Endodermal cell (in vitro differentiated cells): ENCODE measurements at places on chromosomes 7 and 10.

GRCh38 chr10:22620929-22621328 is 93.4 kb downstream of the PIP4K2A start:
- no peak for DNase-seq

GRCh38 chr10:7969623-7970022 is 84.9 kb upstream of the GATA3 start:
- no peak for DNase-seq

- no peak for DNase-seq
Observed at GRCh38 chr10:76717141-76717540, 920.5 kb downstream of the KCNMA1 start.

GRCh38 chr10:43210556-43210955 is 56.3 kb downstream of the RASGEF1A start:
- DNase-seq, result peak; percentile 35

- no peak for DNase-seq
Observed at GRCh38 chr7:1946773-1947450, 276.8 kb downstream of the ELFN1 start.

DNA sequence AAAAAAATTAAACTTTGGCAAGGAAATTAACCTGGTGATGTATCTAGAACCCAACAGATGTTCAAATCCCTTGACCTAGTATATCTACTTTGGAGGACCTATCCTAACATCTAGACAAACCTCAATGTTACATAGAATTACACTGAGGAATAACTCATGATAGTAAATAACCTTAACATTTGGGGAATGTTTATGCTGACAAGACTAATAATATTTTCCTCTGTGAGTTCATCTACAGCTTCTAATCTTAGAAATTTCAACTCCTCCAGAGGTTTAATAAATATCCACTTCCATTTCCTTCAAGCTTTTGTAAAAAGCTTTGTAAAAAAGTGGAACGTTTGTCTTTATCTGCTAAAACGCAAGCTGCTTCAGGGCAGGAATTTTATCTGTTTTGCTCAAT is 12.7 kb downstream of the HIPK2 start:
- DNase-seq, result no peak

DNA sequence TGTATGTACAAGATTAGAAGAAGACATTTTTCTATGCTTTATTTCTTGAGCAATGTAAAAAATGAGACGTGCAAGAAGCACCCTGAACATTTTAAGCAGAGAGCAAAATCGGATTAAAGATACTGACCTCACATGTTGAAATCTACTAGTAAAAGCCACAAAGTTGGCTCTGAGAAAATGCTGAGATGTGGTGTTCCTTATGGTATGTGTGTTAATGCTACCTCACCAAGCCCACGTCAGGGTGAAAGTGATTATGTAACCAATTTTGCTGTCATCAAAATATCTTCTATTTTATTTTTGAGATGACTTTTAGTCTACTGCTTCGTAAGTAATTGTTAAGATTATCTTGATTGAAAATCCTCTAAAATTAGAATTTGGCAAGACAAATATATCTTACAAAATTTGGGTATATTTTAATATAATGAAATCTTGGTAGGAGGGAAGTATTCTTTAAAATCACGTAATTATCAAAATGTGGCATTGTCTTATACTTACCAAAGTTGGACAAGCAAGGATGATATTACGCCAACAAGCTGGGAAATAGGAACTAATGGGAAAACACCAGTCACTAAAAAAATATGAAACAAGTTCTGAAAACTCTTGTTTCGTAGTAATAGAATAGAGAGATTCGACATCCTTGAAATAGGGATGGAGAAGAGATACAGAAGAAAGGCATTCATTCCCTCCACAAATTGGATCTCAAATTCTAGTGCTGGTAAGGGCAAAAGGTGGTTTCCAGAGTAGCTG is 5.8 kb downstream of the ADO start:
- no peak for DNase-seq

- no peak for DNase-seq
Observed at GRCh38 chr7:69038915-69039314, 559.4 kb upstream of the AUTS2 start.

DNA sequence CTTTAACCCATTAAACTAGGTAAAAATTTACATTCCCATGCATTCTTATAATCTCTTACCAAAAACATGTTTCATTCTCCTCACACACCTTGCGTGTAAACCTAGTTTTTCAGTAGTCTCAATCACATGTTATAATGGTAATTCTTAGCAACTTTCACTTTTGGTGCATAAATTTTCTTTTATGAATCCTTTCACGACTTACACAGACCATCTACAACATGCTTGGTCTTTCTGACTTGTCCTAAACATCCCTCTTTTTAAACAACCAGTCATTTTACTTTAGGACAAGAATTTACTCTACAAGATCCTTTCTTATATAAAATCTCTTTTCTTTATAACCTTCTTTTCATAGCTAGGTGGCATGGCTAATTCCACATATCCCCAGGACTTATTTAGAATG is 25.8 kb downstream of the FBXL13 start:
- DNase-seq, result no peak

- no peak for DNase-seq
Observed at GRCh38 chr10:98466861-98467505, 20.2 kb upstream of the HPS1 start.

DNA sequence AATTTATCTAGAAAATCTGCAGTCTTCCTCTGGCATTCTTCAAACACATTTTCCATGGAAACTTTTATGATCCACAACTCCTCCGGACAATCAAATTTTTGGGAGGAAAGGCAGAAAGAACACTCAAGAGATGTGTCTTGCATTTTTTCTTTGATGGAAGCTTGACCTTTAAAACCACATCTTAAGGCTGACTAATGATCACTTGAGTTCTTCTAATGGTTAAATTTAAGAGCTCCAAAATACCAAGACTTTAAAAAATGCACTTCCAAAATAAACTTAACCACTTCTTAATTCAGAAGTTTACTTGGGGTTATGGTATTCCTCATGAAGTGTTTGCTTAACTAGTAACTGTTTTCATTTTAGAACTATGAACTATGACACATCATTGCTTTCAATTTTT is 43.3 kb downstream of the ETV1 start:
- DNase-seq, result no peak

- no peak for DNase-seq
Observed at GRCh38 chr10:29533696-29534285, 101.0 kb downstream of the SVIL start.

DNA sequence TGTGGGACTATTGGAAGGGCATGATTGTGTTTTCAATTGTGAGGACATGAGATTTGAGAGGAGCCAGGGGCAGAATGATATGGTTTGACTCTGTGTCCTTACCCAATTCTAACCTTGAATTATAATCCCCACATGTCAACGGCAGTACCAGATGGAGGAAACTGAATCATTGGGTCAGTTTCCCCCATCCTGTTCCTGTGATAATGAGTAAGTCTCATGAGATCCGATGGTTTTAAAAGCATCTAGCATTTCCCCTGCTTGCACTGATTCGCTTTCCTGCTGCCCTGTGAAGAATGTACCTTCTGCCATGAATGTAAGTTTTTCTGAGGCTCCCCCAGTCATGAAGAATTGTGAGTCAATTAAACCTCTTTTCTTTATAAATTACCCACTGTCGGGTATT is 1367.1 kb downstream of the XPNPEP1 start:
- no peak for DNase-seq

- peak; percentile 58 for DNase-seq
Observed at GRCh38 chr10:124952123-124952522, 10.2 kb downstream of the ZRANB1 start.

DNA sequence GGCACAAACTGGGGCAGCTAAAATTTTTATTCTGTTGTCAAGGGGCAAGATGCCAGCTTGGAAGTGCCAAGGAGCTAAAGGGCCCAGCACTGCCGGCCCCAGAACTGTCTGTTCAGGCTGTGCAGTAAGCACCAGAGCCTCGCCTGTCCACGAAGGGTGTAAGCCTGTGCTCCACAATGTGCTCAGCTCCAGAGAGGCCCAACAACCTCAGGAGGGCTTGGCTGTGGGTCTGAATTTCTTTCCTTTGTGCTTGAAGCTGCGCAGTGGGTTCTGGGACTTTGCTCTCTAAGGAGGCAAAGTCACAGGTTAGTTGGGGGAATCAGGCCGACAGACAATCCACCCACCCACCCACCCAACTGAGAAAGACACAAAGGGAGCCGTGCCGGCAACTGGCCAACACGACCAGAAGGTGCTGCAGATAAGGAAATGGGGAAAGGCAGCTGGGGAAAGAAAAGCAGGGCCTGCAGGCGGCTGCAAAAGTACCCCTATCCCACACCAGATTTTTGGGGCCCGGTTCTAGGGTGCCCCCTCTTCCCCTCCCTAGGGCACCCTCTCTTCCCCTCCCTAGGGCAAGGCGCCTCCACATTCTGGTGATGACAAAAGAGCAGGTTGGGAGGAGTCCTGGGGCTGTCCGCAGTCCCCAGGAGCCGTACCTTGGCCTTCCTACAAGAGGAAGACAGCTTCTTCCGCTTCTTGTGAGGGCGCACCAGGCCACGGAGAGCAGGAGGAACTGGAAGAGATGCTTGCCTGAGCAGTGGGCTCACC is 7.7 kb downstream of the DDX56 start:
- no peak for DNase-seq

DNA sequence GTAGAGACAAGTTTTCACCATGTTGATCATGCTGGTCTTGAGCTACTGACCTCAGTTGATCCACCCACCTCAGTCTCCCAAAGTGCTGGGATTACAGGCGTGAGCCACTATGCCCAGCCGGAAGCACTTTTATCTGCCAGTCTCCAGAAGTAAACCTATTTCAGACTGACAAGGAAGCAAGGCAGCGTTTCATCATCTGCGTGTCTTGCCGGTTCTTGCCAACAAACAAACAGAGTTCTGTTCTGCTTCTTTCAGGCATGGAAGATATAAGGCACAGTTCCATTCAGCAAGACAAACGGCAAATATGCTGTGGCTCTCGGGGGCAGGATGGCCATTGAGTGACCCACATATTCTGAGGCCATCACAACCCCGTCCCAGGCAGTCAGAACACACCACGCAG is 15.5 kb upstream of the LARP4B start:
- DNase-seq, result no peak

GRCh38 chr7:124246262-124246863 is 213.5 kb upstream of the TMEM229A start:
- no peak for DNase-seq

DNA sequence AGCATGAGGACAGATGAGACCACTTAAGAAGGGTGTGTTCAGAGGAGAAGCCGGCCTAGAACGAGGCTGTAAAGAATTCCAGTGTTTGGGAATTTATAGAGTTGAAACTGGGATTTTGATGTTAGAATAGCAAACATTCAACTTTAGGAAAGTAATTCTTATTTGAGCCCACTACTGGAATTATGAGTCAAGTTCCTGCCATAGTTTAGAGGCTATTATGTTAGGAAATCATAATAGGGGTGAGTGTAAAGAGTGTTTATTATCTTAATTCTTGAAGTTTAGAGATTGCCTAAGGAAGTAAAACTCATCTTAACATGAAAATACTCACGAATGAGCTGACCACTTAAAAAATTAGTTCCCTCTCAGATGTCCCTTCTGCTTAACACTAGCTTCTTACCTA is 2.1 kb downstream of the CBLL1 start:
- no peak for DNase-seq

- no peak for DNase-seq
Observed at GRCh38 chr7:77536017-77536412, 1.1 kb upstream of the PTPN12 start.

DNA sequence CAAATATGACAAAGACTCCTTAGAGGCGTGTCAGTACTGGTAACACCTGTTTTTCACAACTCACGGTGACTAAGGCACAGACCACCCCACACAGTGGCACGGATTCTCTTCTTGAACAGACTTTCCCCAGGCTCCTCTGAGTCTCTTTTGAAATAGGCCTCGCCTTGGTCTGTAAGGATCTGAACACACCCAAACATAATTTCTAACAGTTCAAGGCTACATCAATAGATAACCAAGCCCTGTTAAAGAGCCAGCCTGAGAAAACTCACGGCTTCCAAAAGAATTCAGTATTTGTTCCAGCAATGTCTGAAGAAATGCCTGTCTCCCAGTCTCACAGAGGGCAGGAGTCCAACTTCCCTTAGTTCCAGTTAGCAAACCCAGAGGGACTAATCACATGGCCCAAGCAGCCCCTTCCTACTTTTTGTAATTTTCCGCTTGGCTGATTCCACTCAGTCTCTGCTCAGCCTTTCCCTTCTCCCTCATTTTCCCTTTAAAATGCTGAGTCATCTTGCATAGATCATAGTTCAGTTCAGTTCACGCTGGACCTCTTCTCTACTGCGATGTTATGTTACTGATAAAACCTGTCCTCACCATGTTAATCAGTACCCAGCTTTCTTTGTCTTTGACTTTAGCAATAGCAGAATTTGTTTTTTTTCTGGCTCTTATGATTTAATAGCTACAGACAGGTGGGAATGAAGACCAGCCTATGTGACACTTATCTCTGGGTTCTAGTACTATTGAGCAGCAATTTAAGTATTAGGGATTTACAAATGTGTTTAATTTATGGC is 22.6 kb upstream of the AKR1C3 start:
- DNase-seq, result peak; percentile 45

DNA sequence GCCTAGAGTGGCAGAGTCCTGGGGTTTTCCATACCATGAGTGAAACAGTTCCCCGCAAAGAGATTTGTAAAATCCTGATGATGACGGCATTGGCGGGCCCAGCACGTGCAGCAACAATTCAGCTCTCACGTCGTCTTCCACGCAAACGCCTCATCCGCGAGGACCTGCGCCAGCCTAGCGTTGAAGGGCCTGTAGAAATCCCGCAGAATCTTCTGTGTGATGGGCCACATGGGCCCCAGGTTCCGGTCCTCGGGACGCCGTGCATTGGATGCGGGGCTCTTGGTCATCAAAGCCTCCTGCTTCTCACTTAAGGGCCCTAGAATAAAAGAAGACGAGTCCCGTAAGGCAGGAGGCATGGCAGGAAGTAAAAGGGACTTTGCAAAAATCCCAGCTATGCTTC is 83.4 kb downstream of the CHST15 start:
- no peak for DNase-seq

GRCh38 chr10:23173214-23174073 is 18.7 kb upstream of the PTF1A start:
- peak; percentile 86 for DNase-seq

- no peak for DNase-seq
Observed at GRCh38 chr10:47296941-47297340, 3.1 kb upstream of the GDF10 start.

DNA sequence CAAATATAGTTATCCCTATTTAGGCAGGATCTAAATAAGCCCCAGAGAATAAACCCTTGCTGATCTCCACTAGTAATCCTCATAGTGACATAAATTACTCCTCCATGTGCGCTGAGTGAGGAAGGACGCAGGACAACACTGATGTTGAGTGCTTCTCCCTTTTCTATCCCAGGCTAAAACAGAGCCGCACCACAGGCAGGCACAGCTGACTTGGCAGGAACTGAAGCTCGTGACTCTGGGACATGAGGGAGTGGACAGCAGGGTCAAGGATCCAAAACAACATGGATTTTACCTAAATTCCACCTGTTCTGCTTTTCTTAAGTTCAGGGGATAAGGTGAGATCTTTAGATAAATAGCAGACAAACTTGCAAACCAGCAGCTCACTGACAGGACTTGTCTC is 46.0 kb downstream of the VOPP1 start:
- no peak for DNase-seq
